Activated CD4-positive, CD25-positive, alpha-beta regulatory T cell treated with anti-CD3 and anti-CD28 coated beads, Interleukin-2, amount 50 U/mL, for 24 hours (primary cell): ENCODE measurements at places on chromosomes 2 and 18.

DNA sequence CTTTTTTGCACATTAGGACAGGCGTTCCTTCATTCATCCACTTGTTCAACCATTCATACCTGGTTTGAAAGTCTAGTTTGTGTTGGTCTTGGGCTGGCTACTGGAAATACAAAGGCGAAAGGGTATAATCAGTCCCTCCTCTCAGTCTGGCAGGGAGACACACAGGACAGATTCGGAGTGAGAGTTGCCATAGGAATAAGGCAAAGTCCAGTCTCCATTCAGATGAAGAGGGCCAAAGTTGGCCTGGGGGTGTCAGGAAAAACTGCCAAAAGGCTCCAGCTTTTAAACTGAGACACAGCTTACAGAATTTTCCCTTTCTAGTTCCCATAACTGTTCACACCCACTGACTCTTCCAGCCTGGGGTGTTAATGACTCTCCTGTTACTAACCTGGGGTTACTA is 96.3 kb upstream of the AQP4 start:
- no peak for ATAC-seq

- no peak for ATAC-seq
These were observed 59.7 kb downstream of the XDH start for GRCh38 chr2:31354837-31355236.

- no peak for ATAC-seq
These were observed 197.4 kb upstream of the SMIM21 start for GRCh38 chr18:75624869-75625268.

GRCh38 chr18:61755555-61755954 is 137.3 kb downstream of the RNF152 start:
- ATAC-seq: no peak

GRCh38 chr2:20073460-20073859 is 22.0 kb upstream of the LAPTM4A start:
- ATAC-seq: no peak

DNA sequence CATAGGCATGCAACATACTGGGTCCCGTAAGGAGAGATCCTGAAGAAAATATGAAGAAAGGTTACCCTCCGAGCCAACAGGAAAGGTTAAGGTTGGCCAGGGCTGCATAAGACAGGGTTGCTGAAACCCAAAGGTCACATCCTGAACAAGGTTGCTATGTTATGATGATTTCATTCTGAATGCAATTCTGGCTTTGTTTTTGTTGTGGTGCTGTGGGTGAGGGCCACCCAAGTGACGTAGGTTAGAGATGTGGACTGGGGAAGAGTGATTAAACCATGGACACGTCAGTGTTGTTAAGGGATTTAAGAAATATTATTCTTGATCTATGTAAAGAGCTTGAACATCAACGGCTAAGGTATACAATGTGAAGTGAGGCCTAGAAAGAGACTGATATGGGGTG is 60.0 kb downstream of the ZEB2 start:
- ATAC-seq: peak; percentile 53

DNA sequence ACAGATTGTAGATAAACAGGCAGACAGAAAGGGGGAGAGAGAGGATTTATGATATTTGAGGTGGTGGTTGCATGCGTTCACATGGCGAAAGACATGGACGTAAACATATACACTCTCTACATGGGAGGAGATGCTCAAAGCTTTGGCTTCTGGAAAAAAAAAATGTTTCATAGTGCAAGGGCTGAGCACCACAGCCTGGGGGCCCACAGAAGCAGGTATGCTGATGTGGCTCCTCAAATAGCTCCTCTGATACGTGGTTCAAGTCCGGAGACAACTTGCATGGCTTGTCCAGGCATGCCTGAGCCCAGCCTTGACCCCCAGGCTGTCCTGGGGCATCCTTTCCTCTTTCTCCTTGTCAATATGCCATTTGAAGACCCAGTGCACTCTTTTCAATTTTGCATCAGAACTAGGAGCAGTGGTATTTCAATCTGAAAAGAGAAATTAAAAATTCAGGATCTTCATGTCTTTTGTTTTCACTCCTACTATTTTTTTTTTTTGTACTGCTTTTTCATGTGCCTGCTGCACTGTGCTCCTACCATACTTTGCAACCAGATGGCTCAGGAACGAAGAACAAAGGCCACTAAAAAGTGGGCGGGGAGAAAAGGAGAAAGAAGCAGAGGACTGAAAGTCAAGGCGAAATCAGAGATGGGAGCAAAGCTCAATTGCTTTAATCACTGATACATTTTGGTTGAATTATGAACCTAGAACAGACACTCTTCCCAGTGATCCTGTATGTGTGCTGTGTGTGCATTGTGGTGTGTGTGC is 495.7 kb upstream of the TCF4 start:
- no peak for ATAC-seq

GRCh38 chr2:229416116-229416694 is 145.1 kb upstream of the PID1 start:
- no peak for ATAC-seq

GRCh38 chr2:207920721-207921120 is 104.6 kb downstream of the PLEKHM3 start:
- ATAC-seq: no peak

DNA sequence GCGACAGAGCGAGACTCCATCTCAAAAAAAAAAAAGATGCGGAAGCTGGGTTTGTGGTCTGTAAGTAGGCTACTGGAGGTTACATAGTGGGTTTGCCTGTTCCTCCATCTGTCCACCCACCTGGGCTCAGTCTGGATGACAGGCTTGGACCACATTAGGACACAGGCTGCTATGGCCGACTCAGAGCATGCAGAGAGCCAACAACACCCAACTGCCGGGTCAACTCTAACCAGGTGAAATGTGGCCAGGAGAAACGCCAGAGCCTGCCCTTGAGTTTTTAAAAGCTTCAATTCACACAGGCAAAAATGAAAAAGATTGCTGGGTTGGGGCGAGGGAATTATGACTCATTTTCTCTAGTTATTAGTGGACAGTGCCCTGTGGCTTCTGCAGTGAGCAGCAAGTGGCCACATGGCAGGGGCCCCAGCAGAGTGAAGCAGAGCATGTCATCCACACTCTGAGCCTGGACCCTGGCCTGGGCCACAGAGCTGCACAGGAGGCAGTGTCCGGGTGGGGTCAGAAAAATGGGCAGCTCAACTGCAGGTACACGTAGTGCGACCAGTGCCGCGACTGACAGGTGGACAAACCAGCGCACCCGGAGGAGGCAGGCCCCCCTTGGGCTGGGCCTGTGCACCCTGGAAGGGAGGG is 67.4 kb downstream of the BIN1 start:
- ATAC-seq: peak; percentile 49

DNA sequence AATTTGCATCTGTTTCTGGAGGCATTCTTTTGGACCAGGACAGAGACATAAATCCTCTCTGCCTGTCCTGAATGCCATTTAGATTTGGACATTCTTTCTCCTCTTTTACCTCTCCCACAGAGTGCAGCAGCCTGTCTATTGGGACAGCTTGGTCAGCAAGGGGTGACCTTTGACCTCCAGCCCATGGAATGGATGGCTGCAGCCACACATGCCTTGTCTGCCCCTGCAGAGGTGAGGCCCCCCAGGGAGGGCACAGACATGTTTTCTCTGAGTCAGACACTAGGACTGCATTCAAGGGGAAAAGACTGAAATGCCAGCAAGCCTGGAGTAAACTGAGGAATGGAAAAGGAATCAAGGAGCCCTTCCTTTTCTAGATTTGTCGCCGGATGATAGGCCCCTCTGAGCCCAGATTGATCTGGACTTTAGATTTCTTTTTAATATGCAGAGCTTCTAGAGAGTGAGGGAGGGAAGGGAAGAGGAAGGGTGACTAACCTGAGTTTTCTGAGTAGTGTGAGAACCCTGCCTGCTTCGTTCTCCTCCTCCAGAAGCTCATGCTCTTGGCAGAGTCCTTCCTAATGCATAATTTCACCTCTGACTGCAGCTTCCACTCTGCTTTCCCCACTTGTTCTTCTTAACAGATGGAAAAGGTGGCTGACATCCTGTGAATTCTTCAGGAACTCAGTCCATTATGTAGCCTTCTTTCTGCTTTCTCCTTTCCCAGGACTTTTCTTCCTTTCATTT is 16.1 kb upstream of the TTLL4 start:
- ATAC-seq: no peak

DNA sequence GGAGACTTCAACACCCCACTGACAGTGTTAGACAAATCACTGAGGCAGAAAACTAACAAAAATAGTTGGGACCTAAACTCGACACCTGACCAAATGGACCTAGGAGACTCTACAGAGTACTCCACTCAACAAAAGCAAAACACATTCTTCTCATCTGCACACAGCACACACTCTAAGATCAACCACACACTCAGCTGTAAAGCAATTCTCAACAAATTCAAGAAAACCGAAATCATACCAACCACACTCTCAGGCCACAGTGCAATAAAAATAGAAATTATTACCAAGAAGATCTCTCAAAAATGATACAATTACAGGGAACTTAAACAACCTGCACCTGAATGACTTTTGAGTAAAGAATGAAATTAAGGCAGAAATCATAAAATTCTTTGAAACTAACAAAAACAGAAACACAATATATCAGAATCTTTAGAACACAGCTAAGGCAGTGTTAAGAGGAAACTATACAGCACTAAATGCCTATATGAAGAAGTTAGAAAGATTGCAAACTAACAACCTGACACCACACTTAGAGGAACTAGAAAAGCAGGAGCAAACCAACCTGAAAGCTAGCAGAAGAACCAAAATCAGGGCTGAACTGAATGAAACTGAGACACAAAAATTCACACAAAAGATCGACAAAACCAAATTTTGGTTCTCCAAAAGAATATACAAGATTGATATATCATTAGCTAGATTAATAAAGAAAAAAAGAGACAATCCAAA is 46.3 kb downstream of the RTTN start:
- no peak for ATAC-seq

GRCh38 chr2:147501968-147502367 is 342.9 kb upstream of the ACVR2A start:
- no peak for ATAC-seq

DNA sequence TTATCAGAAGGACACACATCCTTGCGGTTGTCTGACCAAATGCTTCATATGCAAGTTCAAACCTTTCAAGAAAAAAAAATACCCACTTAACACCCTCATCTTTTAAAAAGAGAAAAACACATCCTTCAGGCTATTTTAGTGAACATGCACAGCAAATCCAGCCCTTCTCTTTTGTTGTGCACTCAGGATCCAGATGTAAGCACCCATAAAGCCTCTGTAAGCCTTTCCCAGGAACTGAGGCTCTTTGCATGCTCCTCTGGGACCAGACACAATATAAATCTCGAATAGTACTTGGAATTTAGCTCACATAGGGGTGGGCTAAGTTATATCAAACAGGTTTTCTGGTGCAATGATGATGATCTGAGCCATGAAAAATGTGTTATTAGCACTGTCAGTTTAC is 308.8 kb upstream of the FAM98A start:
- no peak for ATAC-seq

- no peak for ATAC-seq
These were observed 42.9 kb downstream of the BOLA3 start for GRCh38 chr2:74104839-74105238.

DNA sequence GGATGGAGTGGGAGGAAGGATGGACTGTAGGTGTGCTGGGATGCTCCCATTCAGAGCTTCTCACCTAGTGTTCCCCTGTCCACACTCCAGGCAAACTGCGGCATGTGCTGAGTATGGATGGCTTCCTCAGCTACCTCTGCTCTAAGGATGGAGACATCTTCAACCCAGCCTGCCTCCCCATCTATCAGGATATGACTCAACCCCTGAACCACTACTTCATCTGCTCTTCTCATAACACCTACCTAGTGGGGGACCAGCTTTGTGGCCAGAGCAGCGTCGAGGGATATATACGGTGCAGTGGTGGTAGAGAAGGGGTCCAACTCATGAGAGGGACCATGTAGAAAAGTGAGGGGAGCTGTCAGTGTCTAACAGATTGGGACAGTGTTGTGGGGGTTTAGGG is 20.2 kb downstream of the PLCD4 start:
- ATAC-seq: no peak

GRCh38 chr2:234025891-234026401 is 24.6 kb upstream of the SPP2 start:
- ATAC-seq: no peak

- no peak for ATAC-seq
These were observed 59.0 kb downstream of the PIAS2 start for GRCh38 chr18:46858290-46858689.

- ATAC-seq: no peak
These were observed 229.4 kb upstream of the MMADHC start for GRCh38 chr2:149816756-149817551.

DNA sequence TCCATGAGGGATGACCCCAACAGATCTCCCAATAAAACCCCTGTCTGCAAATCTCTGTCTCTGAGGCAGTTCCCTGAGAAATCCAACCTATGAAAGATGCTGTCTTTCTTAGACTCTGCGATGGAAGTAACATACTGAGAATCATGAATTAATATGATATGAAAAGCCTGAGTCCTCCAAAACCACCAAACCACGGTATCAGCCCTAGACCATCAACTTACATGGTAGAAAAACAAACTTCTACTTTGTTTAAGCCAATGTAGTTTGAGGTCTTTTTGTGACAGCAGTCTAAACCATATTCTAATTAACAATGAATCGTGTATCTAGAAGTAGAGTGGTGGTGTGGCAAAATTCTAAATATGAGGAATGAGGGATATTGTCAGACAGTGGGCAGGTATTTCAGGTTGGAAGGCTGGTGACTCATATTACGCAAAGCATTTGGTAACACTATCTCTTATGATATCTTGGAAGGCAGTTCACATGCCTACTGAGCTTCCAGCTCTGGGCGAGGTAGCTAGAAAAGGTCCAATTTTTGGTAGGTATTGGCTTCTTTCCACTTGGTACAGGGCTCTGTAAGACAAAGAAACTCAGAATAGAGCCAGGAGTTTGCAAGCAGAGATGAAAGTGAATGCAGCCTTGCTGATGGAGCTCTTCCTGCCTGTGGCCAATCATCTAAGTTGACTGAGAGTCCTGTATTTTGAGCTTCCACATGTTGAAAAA is 215.8 kb downstream of the ZFP36L2 start:
- no peak for ATAC-seq

GRCh38 chr2:231325826-231326225 is 69.7 kb upstream of the B3GNT7 start:
- ATAC-seq: no peak

DNA sequence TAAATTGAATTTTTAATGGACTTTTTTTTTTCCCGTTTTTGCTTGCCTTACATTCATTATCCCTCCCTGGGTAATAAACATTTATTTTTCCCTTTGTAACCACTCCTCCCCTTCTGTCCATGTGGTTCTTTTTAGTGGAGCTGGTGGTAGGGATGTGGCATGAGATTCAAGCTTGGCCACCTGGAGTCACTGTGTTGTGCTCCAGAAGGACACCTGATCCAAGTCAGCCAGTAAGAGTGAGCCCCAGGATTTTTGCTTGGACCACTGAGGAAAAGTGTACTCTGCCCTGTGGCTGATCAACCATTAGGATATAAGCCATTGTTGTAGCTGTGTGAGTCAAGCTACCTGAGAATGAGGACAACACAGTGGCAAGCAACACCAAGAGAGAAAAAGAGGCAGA is 11.1 kb upstream of the ACTR3 start:
- no peak for ATAC-seq

GRCh38 chr18:79887181-79888000 is 64.1 kb downstream of the SLC66A2 start:
- no peak for ATAC-seq

- ATAC-seq: no peak
These were observed 114.7 kb downstream of the BCL2L11 start for GRCh38 chr2:111235192-111236015.

- no peak for ATAC-seq
These were observed 2.5 kb downstream of the PXDN start for GRCh38 chr2:1741851-1742250.
